ENCODE measurements at places on chromosomes 2 and 18. TPM values are rescaled to one million over a fixed set of nuclear protein-coding genes. Genes with fewer than 3 reads are reported as not detected.

The ASB18 gene
- not detected for total RNA-seq

The GAL3ST2 gene
- total RNA-seq: not detected

The RBKS gene
- 2.0 TPM for total RNA-seq

The CCDC141 gene
- total RNA-seq: under 0.01 TPM

The SLC38A11 gene
- not detected for total RNA-seq

The GNAL gene
- total RNA-seq: 2.2 TPM

The FOXD4L1 gene
- not detected for total RNA-seq

The LYG2 gene
- not detected for total RNA-seq

The LRP1B gene
- total RNA-seq: 0.37 TPM

The TUBA4B gene
- total RNA-seq: not detected

The RAX gene
- total RNA-seq: not detected

The ALMS1 gene
- total RNA-seq: 24.0 TPM

The SPATA3 gene
- total RNA-seq: not detected

The NETO1 gene
- total RNA-seq: not detected

The SERPINB4 gene
- under 0.01 TPM for total RNA-seq

The COBLL1 gene
- total RNA-seq: 4.0 TPM

The SGPP2 gene
- not detected for total RNA-seq

The MARCHF4 gene
- under 0.01 TPM for total RNA-seq

The LIPG gene
- total RNA-seq: 4.5 TPM

The PRADC1 gene
- total RNA-seq: 18.6 TPM

Measured in subcutaneous preadipocyte (primary cell).